ENCODE measurements at places on chromosomes 11 and 22.

DNA sequence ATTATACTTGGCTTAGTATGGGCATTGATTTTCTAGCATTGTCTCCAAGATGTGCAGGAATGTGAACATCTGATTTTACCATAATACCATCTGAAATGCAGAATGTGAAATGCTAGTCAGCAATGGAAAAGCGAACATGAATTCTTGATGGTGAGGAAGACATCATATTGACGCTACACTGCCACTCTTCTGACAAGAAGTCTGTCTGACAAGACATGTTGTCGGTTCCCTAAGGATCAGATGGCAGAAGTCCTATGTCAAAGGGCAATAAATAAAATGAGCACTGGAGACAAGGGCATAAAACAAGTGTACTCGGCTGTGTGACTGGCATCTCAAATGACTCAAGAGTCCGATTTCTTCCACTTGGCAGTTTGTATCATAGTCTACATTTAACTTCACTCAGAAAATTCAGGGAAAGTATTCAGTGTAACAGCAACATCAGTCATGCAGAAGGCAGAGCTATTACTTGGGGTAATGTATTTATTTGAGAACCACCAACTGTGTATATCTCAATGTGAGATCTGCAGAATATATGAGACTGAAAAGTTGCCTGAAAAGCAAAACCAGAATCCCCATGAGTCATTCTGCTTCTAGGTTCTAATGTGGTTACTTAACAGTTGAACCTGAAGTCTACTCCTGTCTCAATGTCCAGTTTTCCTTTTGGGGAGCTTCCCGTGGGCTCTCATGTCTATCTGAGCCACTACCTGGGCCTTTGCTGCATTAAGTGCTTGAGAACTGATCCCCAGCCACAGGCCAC is 51.5 kb downstream of the SLC17A6 start:
- DNase-seq = no peak

GRCh38 chr11:65258988-65259387 is 2.8 kb upstream of the POLA2 start:
- no peak for DNase-seq

- DNase-seq = no peak
Observed at GRCh38 chr11:62071408-62071807, 52.4 kb upstream of the INCENP start.

DNA sequence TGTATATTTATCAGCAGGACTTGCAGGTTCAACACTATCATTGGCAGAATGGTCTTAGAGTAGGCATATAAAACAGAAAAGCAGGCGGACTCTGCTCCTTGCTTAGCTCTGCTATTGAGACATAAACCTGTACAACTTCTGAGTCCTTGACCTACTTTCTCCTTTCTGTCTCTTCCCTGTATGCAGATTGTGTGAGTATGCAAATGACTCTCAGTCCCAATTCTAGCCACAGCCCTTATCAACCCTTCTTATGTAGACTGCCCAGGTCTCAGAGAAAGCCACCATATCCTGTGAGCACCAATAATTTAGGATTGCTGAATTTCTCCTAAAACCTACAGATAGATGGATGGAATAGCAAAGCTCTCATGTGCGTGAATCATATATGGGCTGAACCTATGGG is 367.6 kb upstream of the DDI1 start:
- no peak for DNase-seq

- no peak for DNase-seq
Observed at GRCh38 chr11:126898802-126899201, 101.8 kb downstream of the KIRREL3 start.

- DNase-seq = no peak
Observed at GRCh38 chr22:31575190-31575589, 78.9 kb downstream of the SFI1 start.

- DNase-seq = no peak
Observed at GRCh38 chr11:132901638-132902471, 630.4 kb downstream of the OPCML start.

GRCh38 chr11:6538945-6539344 is 41.9 kb downstream of the DNHD1 start:
- no peak for DNase-seq

- no peak for DNase-seq
Observed at GRCh38 chr11:134196756-134197155, 27.0 kb downstream of the NCAPD3 start.

DNA sequence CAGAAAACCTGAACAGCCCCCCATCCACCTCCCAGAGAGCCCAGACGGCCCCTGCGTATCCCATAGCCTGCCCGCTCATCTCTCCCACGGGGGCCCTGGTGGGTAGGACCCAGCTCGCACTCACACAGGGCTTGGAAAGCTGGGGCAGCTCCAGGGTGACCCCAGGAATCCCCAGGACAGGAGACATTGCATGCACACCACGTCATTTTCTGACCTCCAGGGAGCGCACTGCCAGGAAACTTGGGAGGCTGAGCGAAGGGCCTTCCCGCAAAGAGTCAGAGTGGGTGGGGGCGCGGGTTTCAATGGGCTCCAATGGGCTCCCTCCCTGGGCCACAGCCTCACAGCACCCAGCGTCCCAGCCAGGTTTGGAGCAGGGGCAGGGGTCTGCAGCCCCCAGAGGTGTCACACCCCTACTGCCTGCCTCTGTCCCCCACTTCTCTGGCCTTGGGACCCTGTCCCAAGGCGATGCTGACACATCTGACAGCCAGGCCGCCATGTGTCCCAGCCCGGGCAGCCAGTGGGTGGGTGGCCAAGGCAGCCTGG is 8.2 kb upstream of the SYT8 start:
- no peak for DNase-seq

GRCh38 chr11:134032043-134032442 is 36.8 kb upstream of the JAM3 start:
- DNase-seq = no peak

GRCh38 chr11:75813622-75814039 is 1.4 kb upstream of the UVRAG start:
- DNase-seq = no peak

DNA sequence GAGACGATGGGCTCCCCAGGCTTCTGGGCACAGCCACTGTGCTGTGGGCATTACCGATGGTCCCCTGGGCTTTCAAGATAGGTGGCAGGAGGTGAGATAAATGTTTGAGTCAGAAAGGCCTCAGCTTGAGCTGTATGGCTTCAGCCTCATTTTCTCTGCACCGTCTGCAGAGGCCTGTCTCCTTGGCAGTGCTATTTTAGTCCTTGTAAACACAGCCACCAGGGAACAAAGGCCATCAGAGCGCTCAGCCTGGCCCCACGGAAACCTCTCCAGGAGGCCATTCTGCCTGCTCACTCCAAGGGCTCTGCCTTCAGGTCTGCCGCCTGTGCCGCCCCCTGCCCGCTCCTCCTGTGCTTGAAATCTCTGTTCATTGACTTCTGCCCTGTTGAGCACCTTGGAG is 1424.9 kb downstream of the TBC1D22A start:
- DNase-seq = no peak

GRCh38 chr11:110755941-110756340 is 43.7 kb upstream of the ARHGAP20 start:
- DNase-seq = no peak

GRCh38 chr22:19862619-19863246 is 8.1 kb upstream of the GNB1L start:
- DNase-seq = no peak

DNA sequence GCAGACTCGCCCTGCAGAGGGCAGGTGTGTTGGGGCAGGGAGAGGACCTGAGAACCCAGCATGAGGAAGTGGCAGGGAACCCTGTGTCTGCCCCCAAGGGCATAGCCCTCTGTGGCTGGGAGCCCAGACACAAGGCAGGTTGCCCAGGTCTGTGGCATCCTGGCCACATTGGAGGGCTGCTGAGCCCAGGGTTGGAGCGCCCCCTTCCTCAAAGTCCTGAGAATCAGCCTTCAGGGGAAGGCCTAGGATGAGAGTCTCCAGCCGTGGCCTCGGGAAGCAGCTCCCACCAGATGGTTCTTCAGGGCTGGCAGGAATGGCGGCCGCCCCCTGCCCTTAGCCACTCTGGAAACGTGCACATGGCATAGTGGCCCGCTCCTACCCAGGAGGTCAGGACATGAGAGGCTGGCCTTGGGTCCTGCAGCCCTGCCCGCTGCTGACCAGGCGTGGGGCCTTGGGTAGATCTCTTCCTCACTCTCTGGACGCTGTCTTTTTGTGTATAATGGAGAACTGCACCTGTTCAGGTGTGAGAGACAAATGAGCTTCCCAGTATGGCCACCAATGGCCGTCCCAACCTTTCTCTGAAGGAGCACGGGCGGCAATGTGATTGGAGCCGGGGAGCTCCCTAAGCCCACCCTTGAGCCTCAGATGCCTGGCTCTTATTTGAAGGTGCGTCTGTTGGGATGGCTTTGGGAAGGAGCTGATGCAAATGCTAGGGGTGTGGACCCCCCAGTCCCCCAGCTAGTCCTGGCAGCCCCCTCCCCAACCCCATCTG is 4.6 kb upstream of the CDC42BPG start:
- DNase-seq = no peak

DNA sequence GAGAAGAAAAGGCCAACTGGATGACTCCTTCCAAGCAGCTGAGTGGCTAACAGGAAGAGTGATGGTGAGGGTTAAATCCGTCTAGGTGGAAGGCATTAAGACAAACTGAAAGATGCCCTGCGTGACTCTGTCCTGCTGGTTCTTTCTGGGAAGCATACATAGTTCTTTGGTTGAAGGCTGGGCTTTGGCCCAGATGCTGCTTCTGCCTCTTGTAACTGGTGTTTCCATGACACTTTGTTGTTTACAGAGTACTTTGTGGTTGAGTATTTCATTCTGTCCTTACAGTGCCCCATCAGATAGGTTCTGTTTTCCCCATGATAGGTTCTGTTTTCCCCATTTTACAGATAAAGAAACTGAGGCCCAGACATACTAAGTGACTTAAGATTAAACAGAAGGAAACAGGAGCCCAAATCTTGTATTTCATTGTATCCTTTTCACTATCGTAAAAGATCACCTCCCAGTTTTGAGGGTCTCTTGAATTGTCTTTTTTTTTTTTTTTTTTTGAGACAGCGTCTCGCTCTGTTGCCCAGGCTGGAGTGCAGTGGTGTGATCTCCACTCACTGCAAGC is 124.3 kb upstream of the RASSF10 start:
- no peak for DNase-seq
